Motor neuron (in vitro differentiated cells): ENCODE measurements at places on chromosomes 1 and 21.

DNA sequence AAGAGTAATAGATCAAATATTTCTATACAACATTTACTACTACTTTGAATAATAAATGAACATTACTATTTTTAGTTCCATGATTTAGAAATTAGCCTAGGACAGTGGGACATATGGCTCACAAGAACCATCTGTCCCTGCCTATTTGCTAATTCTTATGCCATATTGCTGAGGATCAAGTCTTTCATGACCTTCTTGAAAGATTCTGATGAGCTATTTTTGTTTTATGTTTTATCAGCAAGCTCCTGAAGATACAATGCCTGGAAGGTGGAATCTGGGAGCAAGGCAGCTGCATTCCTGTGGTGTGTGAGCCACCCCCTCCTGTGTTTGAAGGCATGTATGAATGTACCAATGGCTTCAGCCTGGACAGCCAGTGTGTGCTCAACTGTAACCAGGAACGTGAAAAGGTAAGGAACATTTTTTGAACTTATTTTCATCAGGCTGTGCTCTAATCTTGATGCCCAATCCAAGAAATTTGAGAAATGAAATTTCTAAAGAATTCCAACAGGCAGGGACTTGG, 326.7 kb downstream of the PAPPA2 start:
- ATAC-seq = no peak

DNA sequence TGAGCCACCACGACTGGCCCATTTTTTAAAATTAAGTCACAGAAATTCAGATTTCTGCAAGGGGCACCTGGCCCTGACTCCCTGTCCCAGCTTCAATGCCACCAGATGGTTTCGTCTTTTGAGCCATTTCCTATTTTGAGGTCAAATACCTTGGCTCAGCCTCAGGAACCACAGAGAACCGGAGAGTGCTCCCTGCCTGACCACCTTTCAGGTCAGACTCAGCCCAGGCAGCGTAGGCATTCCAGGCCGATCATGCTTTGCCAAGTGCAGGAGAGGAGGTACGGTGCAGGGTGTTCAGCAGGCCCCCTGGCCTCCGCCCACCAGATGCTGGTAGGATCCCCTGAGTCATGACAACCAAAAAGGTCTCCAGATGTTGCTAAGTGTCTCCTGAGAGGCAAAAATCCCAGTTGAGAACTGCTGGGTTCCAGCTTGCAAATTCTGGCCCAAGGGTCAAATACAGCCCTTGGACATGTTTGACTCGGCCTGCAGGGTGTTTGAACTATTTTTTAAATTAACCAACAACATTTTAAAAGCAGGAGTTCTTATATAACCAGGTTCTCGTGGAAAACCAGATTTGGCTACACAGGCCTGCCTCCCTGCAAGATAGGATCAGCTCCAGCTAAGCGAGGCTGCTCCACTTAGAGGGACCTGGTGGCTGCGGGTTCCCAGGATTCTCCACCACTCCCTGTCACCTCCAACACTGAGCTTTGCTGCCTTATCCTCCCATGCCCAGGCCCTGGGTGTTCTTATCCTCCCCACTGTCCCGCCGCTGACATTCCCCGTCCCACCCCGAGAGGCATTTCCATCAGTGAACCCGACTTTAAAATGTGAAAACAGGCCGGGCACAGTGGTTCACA, 61.9 kb upstream of the TARDBP start:
- no peak for ATAC-seq

DNA sequence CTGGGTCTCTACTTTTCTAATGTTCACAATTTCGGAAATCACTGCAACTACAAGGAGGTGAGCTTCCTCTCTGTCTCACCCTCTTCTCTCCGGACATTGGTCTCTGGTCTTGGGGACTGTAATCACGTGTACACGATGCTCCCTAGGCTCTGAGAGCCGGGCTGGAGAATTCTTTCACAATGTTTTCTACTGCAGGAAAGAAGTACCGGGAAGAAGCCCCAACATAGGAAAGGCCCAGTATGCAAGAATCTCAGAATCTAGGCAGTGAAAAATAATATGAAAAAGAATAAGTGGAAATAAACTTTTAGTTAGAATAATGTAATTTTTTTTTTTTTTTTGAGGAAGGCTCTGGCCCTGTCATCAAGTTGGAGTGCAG, 13.5 kb upstream of the HJV start:
- ATAC-seq = no peak

DNA sequence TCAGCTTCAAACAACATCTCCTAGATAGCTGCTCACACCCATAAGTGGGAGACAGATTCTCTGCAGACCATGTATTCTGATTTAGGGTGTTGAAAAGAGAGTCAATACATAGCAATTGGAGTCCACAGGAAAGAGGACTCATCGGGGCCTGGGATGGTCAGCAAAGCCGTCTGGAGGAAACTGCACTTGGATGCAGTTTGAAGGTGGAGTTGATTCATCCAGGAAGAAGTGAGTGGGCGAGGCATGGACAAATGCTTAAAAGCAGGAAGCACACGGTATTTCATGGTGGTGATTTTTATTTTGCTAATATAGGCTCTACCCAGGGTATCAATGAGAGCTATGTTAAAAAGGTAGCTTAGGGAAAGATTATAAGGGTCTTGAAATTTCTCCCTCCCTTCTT, 36.8 kb upstream of the DIRAS3 start:
- ATAC-seq = no peak

DNA sequence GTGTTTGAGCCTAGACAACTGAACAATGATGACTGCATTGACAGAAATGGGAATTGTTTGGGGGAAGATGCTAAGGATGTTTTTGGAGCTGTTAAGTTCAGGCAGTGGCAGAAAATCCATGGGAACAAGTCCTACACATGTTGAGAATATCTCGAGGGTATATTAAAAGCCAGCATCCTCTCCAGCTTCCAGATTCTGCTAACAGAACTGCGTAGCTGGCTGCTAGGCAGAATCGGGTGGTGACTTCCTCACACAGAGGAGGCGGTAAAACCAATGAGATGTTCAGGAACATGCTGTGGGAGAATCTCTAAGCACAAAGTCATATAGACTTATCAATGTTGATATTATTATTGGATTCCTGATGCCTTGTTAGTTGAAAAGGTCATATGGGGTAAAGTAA, 14.8 kb downstream of the FAM163A start:
- ATAC-seq = no peak

GRCh38 chr1:234315588-234315987, 57.7 kb upstream of the COA6 start:
- ATAC-seq = no peak
